ENCODE measurements at places on chromosomes 12 and 14.

DNA sequence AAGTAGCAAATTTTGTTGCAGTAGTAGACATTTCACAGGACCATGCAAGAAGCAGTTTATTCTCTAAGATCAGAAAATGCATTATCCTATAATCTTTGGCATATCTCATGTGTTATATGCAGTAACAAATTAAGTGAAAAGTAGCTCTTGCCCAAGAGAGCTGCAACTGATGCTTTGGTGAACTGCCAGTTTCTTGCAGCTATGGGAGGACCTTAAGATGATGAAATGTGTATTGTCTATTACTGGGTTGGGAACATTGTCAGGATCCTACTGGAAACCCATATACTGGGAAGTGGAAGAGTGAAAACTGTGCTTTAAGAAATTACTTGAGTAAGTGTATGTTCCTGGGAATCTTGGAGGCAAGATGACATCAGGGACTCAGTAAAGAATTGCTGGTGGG lies 238.8 kb downstream of the DACT1 start:
- DNase-seq = no peak

DNA sequence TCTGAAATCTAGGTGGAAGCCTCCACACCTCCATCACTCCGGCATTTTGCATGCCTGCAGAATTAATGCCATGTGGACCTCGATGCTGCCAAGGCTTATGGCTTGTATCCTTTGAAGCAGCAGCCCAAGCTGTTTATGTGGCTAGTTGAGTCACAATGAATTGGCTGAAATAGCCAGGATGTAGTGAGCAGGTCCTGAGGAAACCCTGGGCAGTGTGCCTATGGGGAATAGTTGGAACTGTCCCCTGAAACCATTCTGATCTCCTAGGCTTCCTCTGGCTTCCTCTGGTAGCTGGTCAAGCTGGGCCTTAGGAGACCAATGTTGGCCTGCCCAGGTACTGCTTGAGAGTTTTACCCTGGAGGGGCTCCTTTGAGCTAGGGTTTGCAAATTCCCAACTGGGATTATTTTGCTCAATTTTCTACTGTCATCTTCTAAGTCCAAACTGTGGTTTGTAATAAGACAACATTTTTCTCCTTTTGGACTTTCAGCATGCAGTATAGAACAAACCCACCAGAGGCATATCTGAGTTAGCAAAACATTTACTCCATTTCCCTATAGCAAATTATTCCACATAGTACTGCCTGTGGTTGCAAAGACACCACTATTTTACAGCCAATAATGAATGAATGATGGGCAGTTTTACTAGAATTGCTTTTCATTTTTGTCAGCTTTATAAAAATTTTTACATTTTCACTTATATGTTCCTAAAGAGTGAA lies 85.1 kb upstream of the AMIGO2 start:
- DNase-seq = no peak

DNA sequence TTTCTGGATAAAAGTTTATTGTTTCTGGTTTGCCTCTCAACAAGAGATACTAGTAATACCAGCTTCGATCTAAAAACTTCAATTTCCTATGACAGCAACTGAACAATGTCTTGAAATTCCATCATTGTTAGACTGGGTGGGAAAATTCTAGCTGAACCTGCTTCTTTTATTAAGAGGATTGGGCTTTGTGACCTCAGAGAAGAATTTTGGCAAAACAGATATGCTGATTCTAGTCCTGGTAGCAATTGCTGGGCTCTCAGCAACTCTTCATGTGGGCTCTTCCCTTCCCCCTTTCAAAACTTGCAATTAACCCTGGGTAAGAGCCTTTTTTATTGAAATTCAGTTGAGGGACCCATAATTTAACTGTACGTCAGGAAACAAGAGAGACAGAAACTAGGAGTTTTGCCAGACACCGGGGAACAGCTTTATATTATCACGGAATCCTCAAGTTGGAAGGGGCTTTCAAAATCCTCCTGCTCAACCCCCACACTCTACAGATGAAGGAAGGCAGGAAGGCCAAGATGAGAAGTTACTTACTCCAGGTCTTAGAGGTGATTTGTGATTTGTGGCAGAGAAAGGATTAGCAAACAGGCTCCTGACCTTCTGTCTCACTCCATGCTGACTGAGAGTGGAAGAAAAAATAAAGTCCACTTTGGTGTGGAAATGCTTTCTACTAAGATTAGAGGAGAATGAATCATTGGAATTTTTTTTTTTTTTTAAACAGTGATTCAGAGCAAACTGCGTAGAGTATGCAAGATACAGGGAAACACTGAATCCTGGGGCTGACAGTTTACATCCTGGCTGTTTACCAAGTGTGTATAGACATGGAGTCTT lies 239.0 kb upstream of the ATP2B1 start:
- DNase-seq = no peak

GRCh38 chr14:78010688-78011087 lies 159.5 kb upstream of the NRXN3 start:
- DNase-seq = no peak

GRCh38 chr12:74171478-74171909 lies 366.1 kb upstream of the ATXN7L3B start:
- DNase-seq = no peak

DNA sequence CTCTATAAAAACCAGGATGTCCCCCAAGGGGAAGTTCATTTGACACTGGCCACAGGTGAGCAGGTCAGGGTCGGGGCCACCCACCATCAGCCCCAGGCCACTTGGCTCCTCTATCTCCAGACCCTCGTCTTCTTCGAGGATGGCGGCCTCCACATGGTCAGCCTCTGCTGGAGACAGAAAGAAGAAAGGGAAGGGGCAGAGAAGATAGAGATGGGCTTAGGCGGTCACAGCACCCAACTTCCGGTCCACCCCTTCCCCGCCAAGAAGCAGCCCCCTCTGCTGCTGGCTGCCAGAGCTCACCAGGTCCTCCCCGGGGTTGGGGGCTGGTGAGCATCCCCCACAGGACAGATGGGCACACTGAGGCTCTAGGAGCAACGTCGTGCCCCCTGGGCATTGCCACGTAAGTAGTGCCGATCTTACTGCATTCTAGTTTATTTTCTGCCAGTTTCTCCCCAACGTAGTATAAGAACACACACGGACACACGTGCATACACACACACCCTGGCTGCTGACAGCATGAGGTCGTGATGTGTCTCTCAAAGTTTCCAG lies 14.2 kb downstream of the BCL11B start:
- DNase-seq = no peak
